ENCODE measurements at places on chromosomes 7 and 10. TPM values are rescaled to one million over a fixed set of nuclear protein-coding genes. Genes with fewer than 3 reads are reported as not detected.

DNA sequence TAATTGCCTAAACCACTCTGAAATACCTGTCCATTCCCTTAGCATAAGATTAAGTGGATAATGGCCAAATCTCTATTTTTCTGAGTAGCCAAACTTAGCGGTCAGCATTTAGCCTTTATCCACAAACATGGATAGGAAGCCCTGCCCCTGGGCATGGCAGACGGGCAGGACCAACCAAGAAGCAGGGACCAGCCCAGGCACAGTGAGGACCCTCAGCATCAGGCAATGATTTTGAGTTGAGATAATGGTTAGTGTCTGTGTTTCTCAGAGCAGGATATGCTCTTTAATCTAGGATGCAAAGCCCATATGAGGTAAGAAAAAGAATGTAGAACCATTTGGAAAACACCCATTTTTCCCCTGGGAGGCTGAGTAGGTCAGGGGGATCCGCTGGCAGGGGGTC, 131.7 kb downstream of the DPP6 start:
- no peak overlapping the region for H3K4me3 ChIP-seq
- no peak for DNase-seq
- no peaks in the 10 kb centered on the region for H3K4me1 ChIP-seq
- no peaks in the 10 kb centered on the region for H3K36me3 ChIP-seq

GRCh38 chr10:122331615-122332446, 42.7 kb upstream of the PLEKHA1 start:
- no peak for DNase-seq
- no peaks in the 10 kb centered on the region for H3K4me1 ChIP-seq
- peaks cover 2% of the 10 kb centered on the region for H3K27me3 ChIP-seq
- H3K27ac ChIP-seq, result no peak overlapping the region
- H3K4me3 ChIP-seq, result no peak overlapping the region

The FAM25A gene
- not detected for total RNA-seq

The CDK1 gene
- 1.1 TPM for total RNA-seq
